NCI-H526 treated with DMSO at 0.1 percent for 48 hours (cell line): ENCODE measurements at places on chromosomes 12 and 14.
A peak's percentile ranks its signal among the peaks of the same experiment; 100 is the strongest.

DNA sequence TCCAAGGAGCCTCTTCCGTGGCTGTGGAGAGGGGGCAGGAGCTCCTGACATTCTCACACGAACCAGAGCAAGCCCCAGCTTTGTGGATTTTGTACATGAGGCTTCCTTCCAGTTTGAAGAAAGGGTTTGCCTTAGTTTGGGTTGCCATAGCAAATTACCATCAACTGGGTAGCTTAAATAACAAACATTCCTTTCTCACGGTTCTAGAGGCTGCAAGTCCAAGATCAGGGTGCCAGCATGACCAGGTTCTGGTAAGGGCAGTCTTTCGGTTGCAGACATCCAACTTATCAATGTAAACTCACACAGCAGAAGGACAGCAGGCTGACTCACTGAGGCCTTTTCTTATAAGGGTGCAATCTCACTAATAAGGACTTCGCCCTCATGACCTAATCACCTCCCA, 25.9 kb upstream of the STAB2 start:
- DNase-seq: no peak

- DNase-seq: no peak
These were observed 17.1 kb downstream of the DICER1 start for GRCh38 chr14:95140060-95140858.

DNA sequence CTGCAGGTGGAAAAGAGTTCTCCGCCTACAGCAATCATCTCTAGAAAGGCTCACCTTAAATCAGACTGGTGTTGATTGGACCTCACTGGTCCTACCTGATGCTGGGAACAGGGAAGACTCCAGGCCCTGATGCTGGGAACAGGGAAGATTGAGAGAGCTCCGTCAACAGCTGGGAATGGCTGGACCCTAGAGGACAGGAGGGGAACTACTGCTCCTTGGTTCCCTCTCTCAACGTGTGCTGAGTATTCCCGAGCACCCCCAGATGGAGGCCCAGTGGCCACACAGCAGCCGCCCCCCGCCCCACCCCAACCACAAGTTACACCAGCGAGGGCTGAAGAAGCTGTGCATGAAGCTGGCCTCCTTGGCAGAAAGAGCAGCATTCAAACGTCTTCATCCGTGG, 240.3 kb downstream of the SLC15A4 start:
- DNase-seq: no peak

GRCh38 chr12:50065726-50066310, 8.4 kb downstream of the ASIC1 start:
- no peak for DNase-seq

DNA sequence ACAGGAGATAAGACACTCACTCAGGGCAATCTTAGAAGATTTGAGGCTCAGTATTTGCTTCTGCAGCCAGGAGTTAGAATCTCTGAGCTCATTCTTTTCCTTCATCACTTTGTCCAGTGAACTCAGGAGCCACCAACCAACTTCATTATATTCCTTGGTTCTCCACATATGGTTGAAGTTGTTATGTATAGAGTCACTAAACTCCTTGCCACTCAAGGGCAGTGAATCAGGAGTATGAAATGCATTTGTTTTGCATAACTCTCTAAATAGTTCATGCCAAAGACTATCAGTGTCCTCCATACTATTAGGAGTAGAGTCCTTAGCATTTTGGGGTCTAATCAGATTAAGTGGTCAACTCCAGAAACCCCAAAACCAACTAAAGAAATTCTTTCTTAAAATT, 150.6 kb downstream of the CCDC59 start:
- DNase-seq: no peak

DNA sequence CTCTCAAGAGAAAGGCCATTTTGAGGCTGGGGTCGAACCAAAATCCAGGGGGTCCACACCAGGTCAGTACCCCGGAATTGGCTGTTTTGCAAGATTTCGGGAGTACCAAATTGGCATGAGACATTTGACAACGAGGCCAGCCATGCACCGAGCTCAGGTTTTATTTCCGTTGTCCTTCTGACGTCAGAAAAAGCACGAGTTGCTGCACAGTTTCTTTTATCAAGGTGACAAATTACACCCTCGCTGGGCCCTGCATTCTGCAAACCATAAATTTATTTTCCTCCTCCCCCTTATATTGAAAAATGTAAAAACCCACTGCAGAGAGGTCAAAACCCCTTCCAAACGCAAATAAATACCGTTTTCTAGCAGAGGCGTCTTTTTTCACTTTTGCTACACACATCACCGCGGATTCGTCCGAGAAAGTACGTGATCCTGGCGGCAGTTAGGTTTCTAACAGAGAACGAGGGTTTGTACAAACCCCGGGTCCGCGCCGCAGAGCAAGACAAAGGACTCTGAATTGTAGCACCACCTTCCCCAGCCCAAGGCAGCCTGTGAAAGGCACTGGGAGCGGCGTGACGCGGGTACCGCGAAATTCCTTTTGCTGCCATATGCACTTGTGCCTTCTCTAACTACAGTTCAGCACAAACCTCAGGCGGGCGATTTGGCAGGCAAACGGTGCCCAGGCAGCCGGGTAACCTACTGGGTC, 1.8 kb downstream of the SLC38A1 start:
- DNase-seq: peak; percentile 54

DNA sequence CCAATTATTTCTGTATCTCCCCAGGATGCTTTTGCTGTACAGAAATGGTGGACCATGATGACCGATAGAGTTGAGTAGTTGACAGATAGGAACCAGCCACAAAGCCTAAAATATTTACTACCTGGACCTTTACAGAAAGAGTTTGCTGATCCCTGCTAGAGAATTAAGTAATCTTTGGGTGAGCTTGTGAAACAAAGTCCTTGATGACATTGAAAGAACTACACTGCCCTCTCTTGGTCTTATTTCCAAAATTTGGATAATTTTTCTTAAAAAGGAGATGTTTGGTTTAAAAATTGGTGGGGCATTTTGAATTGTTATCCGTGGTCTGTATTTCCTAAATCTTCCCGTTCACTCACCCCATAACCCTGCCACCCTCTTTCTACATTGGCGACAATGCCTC, 13.7 kb upstream of the TCTN1 start:
- DNase-seq: no peak

DNA sequence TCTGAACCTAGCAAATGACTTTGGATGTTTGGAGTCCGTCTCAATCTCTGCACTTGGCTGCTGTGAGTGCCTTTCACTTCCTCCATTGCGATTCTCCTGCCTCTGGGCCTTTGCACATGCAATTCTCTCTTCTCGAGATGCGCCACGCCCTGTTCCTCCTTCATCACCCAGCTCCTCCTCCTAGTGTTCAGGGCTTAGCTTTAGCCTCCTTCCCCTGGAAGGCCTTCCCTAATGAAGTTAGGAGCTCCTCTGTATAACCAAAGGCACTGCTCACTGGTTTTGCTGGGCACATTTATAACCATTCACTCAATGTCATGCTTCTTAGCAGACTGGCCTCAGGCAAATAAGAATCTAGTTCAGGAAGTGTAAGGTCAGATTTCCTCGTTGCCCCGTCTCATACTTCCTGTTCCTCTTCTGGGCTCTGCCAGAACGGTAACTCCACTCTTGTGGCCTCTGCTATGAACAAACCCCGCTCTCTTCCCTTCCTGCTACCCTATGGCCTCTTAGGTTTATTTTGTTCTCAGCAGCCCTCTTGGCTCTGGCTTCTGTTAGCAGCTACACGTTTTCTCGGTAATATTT, 171.4 kb downstream of the CRADD start:
- no peak for DNase-seq

DNA sequence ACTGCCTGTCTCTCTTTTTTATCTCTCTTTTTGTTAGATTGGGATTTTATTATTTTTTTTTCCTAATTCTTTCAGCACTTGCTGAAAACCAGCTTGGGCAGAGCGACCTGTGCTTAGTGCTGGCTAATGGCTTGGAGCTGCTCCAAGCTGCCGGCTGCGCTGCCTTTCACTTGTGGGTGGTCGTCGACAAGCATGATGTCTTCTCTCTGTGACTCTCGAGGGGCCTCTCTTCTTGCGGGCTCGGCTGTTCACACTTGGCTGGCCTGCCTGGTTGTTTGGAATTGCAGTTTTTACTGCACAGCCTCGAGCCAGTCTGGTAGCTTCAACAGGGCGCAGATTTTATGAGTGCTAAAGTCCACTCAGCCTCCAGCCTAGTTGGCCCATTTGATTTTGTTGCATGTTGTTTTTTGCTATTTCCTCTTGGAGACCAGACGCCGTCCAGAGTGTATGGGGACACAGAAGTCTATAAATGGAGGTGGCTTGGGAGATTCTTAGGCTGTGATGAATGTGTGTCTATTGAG, 18.6 kb downstream of the TPCN1 start:
- no peak for DNase-seq

GRCh38 chr14:89296281-89296745, 120.7 kb downstream of the FOXN3 start:
- peak; percentile 93 for DNase-seq
